ENCODE measurements at places on chromosomes 12 and 14. TPM values are rescaled to one million over a fixed set of nuclear protein-coding genes. Genes with fewer than 3 reads are reported as not detected.

DNA sequence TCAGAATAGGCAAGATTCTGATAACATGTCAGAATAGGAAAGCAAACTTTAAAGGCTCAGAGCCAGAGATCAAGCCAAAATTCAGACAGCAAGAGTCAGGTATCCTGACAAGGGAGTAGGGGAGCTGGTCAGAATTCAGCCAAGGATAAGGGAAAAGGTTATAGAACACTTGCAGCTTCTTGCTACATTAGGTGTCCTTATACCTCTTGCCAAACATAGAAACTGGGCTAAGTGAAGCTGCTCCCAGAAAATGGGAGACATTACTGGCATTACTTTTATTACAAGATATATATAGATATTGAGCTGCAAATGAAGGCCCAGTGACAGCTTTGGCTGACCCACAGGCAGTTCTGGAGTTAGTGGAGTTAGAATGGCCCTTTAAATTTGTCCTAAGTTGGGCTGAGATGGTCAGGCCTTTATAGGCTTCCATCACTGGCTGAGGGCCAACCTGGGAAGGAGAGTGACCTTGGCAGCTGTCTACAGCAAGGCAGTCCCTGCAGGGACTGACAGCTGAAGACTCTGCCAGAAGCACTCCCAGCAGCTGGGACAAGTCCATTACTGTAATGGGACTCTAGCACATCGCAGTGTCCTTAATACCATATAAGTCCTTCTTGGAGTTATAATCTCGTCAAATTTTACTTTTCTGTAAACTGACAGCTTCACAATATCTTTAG, 83.0 kb downstream of the LRRC9 start:
- DNase-seq = peak; percentile 58

DNA sequence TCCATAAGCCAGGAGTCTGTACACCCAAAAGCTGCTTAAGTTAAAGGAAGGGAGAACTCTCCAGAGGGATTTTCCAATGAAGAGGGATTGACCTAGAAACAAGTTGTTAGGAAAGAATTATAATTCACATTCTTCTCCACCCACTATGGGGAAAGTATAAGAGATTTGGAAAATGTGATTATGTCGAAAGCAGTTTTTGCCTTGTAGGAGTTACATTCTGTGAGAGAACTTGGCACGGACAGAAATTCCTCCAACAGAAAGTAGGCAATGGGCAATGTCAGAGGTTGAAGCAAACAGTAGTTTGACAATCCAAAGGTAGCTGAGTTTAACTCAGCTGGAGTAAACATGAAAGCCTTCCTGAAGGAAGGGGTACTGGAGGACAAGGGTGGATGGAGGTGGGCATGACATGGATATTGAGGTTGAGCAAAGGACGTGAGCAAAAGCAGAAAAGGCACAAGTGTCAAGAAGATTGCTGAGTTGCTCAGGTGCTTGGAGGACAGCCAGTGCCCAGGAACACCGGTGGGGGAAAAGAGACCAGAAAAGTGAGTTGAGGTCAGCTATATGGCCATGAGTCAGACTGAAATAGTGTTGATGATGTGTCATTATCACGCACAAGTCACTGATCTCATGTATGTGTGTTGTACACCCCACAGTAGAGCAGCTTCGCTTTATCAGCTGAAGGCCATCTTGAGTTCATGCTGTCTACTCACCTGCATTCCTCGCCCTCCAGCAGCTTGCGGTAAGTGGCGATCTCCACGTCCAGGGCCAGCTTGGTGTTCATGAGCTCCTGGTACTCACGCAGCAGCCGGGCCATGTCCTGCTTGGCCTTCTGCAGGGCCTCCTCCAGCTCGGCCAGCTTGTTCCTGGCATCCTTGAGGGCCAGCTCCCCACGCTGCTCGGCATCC, 4.0 kb downstream of the KRT5 start:
- DNase-seq = no peak

GRCh38 chr12:83932011-83932410, 980.6 kb downstream of the SLC6A15 start:
- no peak for DNase-seq

- DNase-seq = no peak
Measured at GRCh38 chr12:92139634-92140150, 6.0 kb downstream of the BTG1 start.

TUNAR gene
- 0.12 TPM for polyA plus RNA-seq

FUT8 gene
- polyA plus RNA-seq = 33.6 TPM
